ENCODE measurements at places on chromosomes 2 and 18.
A peak's percentile ranks its signal among the peaks of the same experiment; 100 is the strongest.

- no peaks in the 10 kb centered on the region for H3K36me3 ChIP-seq
- DNase-seq: no peak
- H3K4me1 ChIP-seq: no peaks in the 10 kb centered on the region
- no peak overlapping the region for H3K27ac ChIP-seq
- H3K4me3 ChIP-seq: no peak overlapping the region
These were observed 134.4 kb downstream of the COL4A4 start for GRCh38 chr2:227029426-227030105.

- H3K4me1 ChIP-seq: peaks cover 2% of the 10 kb centered on the region
- H3K4me3 ChIP-seq: no peak overlapping the region
- H3K27me3 ChIP-seq: no peaks in the 10 kb centered on the region
- no peak for DNase-seq
These were observed 4.7 kb upstream of the SLC40A1 start for GRCh38 chr2:189585226-189585756.

DNA sequence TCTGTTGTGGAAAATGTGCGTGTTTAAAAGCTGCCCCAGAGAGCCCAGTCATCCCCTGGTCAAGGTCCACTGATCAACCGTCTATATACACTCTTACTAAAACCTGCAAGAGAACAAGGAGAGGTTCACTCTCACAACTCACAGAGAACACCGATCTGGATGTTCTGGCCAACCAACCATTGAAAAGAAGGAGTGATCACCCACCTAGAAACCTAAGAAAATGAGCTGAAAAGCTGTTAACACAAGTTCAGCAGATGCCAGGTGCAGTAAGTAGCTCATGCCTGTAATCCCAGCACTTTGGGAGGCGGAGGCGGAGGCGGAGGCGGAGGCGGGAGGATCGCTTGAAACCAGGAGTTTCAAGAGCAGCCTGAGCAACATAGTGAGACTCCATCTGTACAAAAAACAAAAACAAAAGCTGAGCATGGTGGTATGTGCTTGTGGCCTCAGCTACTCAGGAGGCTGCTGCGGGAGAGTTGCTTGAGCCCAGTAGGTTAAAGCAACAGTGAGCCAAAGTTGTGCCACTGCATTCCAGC lies 14.5 kb downstream of the ATG16L1 start:
- H3K4me3 ChIP-seq: no peak overlapping the region
- no peaks in the 10 kb centered on the region for H3K4me1 ChIP-seq
- no peak overlapping the region for H3K27ac ChIP-seq
- no peaks in the 10 kb centered on the region for H3K27me3 ChIP-seq
- DNase-seq: no peak
- H3K36me3 ChIP-seq: peaks cover 27% of the 10 kb centered on the region

- DNase-seq: no peak
- H3K27me3 ChIP-seq: no peaks in the 10 kb centered on the region
- no peaks in the 10 kb centered on the region for H3K36me3 ChIP-seq
- peaks cover 2% of the 10 kb centered on the region for H3K4me1 ChIP-seq
These were observed 209.8 kb downstream of the ZBTB7C start for GRCh38 chr18:48199399-48199798.

DNA sequence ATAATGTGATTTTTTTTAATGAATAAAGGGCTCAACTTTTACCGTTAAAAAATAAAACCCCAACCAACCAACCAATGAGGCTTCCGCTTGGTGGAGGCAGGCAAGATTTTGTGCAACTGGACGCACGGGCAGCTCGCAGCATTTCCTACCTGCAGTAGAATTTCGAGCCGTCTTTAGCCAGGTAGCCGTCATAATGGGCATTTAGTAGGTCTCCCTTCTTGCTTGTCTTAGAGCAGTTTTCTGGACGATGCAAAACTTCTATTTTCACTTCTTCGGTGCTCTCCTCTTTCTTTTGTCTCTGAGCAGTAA lies 316 bp downstream of the FKBP7 start:
- no peaks in the 10 kb centered on the region for H3K27me3 ChIP-seq
- H3K36me3 ChIP-seq: no peaks in the 10 kb centered on the region
- peak overlapping the region; percentile 53 for H3K4me3 ChIP-seq
- peaks cover 24% of the 10 kb centered on the region for H3K4me1 ChIP-seq
- DNase-seq: no peak

GRCh38 chr2:72129681-72130340 lies 17.9 kb downstream of the CYP26B1 start:
- peaks cover 2% of the 10 kb centered on the region for H3K27me3 ChIP-seq
- no peaks in the 10 kb centered on the region for H3K36me3 ChIP-seq
- H3K4me1 ChIP-seq: no peaks in the 10 kb centered on the region
- no peak for DNase-seq

DNA sequence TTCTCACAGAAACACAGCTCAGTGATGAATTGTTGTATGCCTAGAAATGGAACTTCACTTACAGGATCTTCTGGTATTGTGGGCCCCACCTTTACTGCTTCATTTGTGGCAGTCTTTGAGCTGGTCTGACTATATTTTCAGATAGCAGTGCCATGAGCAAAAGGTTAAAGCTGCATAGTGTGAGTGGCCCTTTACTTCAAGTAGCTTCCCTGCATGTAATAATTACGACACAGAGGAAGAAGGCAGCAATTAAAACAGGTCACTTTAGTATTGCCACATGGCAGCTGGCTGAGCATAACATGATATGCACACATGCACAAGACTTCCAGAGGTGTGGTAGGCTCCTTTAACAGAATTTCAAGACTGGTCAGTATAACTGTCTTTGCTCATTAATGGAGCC lies 426.3 kb upstream of the ZEB2 start:
- no peaks in the 10 kb centered on the region for H3K27me3 ChIP-seq
- H3K4me1 ChIP-seq: peaks cover 30% of the 10 kb centered on the region
- peak; percentile 25 for DNase-seq
- no peak overlapping the region for H3K4me3 ChIP-seq

DNA sequence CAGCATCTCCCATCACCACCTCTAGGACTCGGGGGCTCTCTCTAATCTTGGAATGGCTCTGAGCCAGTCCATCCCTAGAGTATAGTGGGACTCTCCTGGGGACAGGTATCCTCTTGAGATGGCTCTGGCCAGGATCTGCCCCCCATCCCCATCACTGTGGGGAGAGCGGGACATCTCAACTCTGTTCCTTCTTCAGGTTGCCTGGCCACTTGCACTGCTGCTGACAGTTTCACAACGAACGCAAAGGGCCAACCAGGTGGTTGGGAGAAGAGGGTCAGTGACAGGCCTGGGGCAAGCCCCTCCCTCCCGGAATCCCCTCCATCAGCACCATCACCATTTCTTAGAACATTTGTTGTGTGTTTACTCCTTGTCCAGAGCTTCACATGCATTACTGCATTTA lies 62.6 kb downstream of the CIB4 start:
- no peak overlapping the region for H3K4me3 ChIP-seq
- H3K27me3 ChIP-seq: no peaks in the 10 kb centered on the region
- H3K27ac ChIP-seq: no peak overlapping the region
- no peak for DNase-seq

GRCh38 chr2:173855661-173856060 lies 109.5 kb downstream of the SP3 start:
- no peak overlapping the region for H3K4me3 ChIP-seq
- no peaks in the 10 kb centered on the region for H3K27me3 ChIP-seq
- H3K4me1 ChIP-seq: no peaks in the 10 kb centered on the region

GRCh38 chr2:104845946-104846785 lies 7.7 kb upstream of the POU3F3 start:
- H3K36me3 ChIP-seq: no peaks in the 10 kb centered on the region
- H3K27ac ChIP-seq: no peak overlapping the region
- H3K4me1 ChIP-seq: peaks cover 12% of the 10 kb centered on the region
- no peak for DNase-seq
- H3K27me3 ChIP-seq: peaks cover 22% of the 10 kb centered on the region

GRCh38 chr18:48743886-48744285 lies 205.1 kb downstream of the CTIF start:
- no peaks in the 10 kb centered on the region for H3K4me1 ChIP-seq
- no peak overlapping the region for H3K27ac ChIP-seq
- H3K36me3 ChIP-seq: no peaks in the 10 kb centered on the region
- no peak for DNase-seq
- H3K27me3 ChIP-seq: no peaks in the 10 kb centered on the region

- no peak overlapping the region for H3K4me3 ChIP-seq
- H3K36me3 ChIP-seq: peaks cover 4% of the 10 kb centered on the region
- peaks cover 5% of the 10 kb centered on the region for H3K4me1 ChIP-seq
- peak overlapping the region; percentile 50 for H3K27ac ChIP-seq
- DNase-seq: peak; percentile 29
These were observed 144.3 kb upstream of the MAP3K20 start for GRCh38 chr2:172931256-172931894.

DNA sequence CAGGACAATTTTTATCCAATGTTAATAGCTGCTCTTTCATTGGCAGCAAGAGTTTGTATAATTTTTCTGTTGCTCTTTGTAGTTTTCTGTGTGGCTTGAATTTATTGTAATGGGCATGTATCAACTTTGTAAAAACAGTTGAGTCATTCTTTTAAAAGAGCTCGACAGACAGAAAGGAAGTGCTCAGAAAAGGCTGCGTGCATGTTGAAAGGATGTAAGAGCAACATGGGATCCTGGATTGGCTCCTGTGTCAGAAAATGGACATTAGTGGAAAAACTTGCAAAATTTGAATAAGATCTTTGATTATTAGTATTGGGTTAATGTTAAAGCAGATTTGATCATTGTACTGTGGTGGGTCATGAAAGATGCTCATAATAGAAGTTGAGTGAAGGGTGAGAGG lies 93.3 kb upstream of the CDC42EP3 start:
- H3K36me3 ChIP-seq: no peaks in the 10 kb centered on the region
- no peaks in the 10 kb centered on the region for H3K27me3 ChIP-seq
- H3K4me3 ChIP-seq: no peak overlapping the region
- no peak overlapping the region for H3K27ac ChIP-seq
- H3K4me1 ChIP-seq: peaks cover 2% of the 10 kb centered on the region
- DNase-seq: no peak

DNA sequence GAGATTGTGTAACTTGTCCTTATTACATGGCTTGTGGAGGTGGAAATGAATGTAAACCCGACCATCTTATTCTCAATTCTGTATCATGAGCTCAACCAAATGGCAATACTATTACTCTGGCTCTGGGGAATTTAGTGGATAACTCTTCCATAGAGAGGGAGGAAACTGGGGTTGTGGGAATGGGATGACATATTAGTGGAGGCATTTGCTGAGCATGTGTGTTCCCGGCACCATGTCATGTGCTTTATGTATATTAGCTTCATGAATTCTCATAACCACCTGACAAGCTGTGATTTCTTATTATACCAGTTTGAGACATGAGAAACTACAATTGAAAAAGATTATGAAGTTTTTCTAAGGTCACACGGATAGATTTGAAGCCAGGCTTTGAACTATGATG lies 112.8 kb upstream of the TMEFF2 start:
- no peaks in the 10 kb centered on the region for H3K27me3 ChIP-seq
- H3K4me3 ChIP-seq: no peak overlapping the region
- no peak overlapping the region for H3K27ac ChIP-seq
- H3K4me1 ChIP-seq: no peaks in the 10 kb centered on the region
- H3K36me3 ChIP-seq: no peaks in the 10 kb centered on the region
- no peak for DNase-seq

DNA sequence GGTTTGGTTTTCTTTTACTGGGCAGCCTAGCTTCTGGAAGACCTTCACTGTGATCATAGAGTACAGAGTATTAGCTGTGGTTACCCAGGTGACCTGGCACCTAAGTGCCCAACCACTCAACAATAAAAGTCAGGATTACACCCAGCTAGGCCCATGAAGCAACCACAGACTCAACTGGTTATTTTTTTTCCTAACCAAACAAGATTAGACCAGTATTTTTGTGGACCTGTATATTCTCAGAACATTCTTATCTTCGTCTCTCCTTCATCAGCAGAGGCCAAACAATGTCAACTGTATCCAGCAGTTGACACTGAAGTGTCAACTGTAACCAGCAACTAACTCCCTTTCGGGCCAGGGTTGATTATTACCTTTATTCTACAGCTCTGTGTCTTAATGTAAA lies 289.2 kb upstream of the SLC39A10 start:
- H3K36me3 ChIP-seq: no peaks in the 10 kb centered on the region
- H3K4me3 ChIP-seq: no peak overlapping the region
- no peaks in the 10 kb centered on the region for H3K27me3 ChIP-seq
- DNase-seq: no peak
- no peaks in the 10 kb centered on the region for H3K4me1 ChIP-seq

GRCh38 chr2:15675456-15676195 lies 84.0 kb downstream of the DDX1 start:
- H3K27ac ChIP-seq: peak overlapping the region; percentile 81
- peak; percentile 93 for DNase-seq
- H3K4me3 ChIP-seq: no peak overlapping the region
- no peaks in the 10 kb centered on the region for H3K27me3 ChIP-seq

- H3K27me3 ChIP-seq: no peaks in the 10 kb centered on the region
- H3K36me3 ChIP-seq: no peaks in the 10 kb centered on the region
- H3K4me1 ChIP-seq: no peaks in the 10 kb centered on the region
- DNase-seq: no peak
These were observed 30.0 kb downstream of the PMAIP1 start for GRCh38 chr18:59929621-59930295.

- no peak overlapping the region for H3K4me3 ChIP-seq
- DNase-seq: no peak
- H3K27me3 ChIP-seq: no peaks in the 10 kb centered on the region
- no peaks in the 10 kb centered on the region for H3K4me1 ChIP-seq
- no peak overlapping the region for H3K27ac ChIP-seq
These were observed 259.4 kb upstream of the ID2 start for GRCh38 chr2:8422450-8422800.

GRCh38 chr18:24112874-24113615 lies 25.8 kb upstream of the CABYR start:
- DNase-seq: peak; percentile 80
- H3K4me3 ChIP-seq: no peak overlapping the region
- H3K27ac ChIP-seq: peak overlapping the region; percentile 23

- no peaks in the 10 kb centered on the region for H3K36me3 ChIP-seq
- no peaks in the 10 kb centered on the region for H3K27me3 ChIP-seq
- no peak overlapping the region for H3K4me3 ChIP-seq
- DNase-seq: no peak
- no peaks in the 10 kb centered on the region for H3K4me1 ChIP-seq
These were observed 145.4 kb upstream of the LYPD6 start for GRCh38 chr2:149184991-149185390.

GRCh38 chr2:60553495-60554073 lies at the start of gene BCL11A:
TSS of gene BCL11A (minus strand) at chr2:60553654. CDS start at chr2:60553270, 384 bp downstream.
- H3K4me1 ChIP-seq: no peaks in the 10 kb centered on the region
- H3K4me3 ChIP-seq: peak within 1 kb of the TSS; percentile 89
- no peaks in the 10 kb centered on the region for H3K36me3 ChIP-seq
- H3K27ac ChIP-seq: peak within 1 kb of the TSS; percentile 97
- DNase-seq: peak; percentile 85

GRCh38 chr2:49003201-49003600 lies 151.1 kb downstream of the FSHR start:
- H3K36me3 ChIP-seq: no peaks in the 10 kb centered on the region
- no peak overlapping the region for H3K27ac ChIP-seq
- no peak for DNase-seq
- H3K4me1 ChIP-seq: no peaks in the 10 kb centered on the region
- no peaks in the 10 kb centered on the region for H3K27me3 ChIP-seq
- H3K4me3 ChIP-seq: no peak overlapping the region

GRCh38 chr18:48929212-48929612 lies 21.6 kb downstream of the SMAD7 start:
- no peaks in the 10 kb centered on the region for H3K27me3 ChIP-seq
- peak overlapping the region; percentile 17 for H3K4me3 ChIP-seq
- peaks cover 67% of the 10 kb centered on the region for H3K36me3 ChIP-seq
- peaks cover 46% of the 10 kb centered on the region for H3K4me1 ChIP-seq

- no peak overlapping the region for H3K27ac ChIP-seq
- H3K4me3 ChIP-seq: no peak overlapping the region
- H3K36me3 ChIP-seq: peaks cover 2% of the 10 kb centered on the region
- H3K4me1 ChIP-seq: no peaks in the 10 kb centered on the region
These were observed 59.3 kb downstream of the SERTAD2 start for GRCh38 chr2:64594226-64594989.

Data from small intestine (tissue), 16 donors.